ENCODE measurements at places on chromosomes 6 and 20.

- no peak for DNase-seq
Observed at GRCh38 chr6:37083243-37084138, 78.0 kb downstream of the FGD2 start.

- no peak for DNase-seq
Observed at GRCh38 chr6:168387911-168388310, 53.1 kb upstream of the SMOC2 start.

DNA sequence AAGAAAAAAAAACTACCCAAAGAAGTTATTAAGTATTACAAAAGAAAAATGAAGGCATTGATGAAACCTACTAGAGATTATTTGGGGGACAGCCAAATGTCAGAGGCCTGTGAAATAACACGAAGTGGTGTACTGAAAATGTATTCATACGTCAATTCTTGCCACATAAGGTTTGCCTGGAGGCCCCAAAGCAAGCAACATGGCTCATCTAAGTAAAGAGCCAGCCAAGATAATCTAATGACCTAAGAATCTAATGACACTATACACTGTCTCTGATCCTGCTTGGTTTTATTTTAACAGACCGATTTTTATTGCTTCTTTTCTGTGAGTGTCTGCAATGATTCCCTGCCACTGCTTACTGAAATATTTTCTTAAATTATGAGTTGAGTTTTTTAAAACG is 34.7 kb downstream of the FILIP1 start:
- no peak for DNase-seq

GRCh38 chr20:55540013-55540412 is 465.3 kb downstream of the CBLN4 start:
- no peak for DNase-seq

GRCh38 chr20:57881466-57882385 is 171.9 kb upstream of the PMEPA1 start:
- DNase-seq = no peak

- DNase-seq = no peak
Observed at GRCh38 chr6:145865595-145865994, 51.0 kb upstream of the FBXO30 start.

DNA sequence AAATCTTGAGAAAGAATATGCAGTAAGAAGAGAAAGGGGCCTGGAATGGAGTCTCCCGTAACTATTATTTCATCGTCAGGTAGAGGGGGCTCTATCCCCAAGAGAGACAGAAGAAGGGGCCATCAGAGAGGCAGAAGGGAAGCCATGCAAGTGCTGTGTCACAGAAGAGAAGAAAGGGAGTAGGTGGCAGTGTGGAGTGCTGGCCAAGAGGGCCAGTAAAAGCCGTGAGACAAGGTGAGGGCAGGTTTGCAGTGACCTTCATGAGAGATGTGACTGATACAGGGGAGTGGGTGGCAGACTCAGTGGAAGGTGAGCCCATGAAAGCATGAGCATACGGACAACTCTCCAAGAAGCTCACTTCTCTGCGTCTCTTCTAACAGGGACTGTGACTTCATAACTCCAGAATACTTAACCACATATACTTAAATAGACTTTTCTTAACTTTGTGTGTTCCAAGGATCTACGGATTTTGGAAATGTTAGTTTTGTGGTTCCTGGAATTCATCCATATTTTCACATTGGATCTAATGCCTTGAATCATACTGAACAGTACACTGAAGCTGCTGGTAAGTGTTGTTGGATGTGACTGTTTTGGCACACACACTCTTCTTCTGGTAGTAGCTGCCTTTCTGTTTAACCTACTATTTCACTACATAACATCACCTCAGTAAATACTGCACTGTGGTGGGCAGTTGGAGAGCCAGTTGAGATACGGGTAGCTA is 15.6 kb downstream of the PM20D2 start:
- DNase-seq = no peak

DNA sequence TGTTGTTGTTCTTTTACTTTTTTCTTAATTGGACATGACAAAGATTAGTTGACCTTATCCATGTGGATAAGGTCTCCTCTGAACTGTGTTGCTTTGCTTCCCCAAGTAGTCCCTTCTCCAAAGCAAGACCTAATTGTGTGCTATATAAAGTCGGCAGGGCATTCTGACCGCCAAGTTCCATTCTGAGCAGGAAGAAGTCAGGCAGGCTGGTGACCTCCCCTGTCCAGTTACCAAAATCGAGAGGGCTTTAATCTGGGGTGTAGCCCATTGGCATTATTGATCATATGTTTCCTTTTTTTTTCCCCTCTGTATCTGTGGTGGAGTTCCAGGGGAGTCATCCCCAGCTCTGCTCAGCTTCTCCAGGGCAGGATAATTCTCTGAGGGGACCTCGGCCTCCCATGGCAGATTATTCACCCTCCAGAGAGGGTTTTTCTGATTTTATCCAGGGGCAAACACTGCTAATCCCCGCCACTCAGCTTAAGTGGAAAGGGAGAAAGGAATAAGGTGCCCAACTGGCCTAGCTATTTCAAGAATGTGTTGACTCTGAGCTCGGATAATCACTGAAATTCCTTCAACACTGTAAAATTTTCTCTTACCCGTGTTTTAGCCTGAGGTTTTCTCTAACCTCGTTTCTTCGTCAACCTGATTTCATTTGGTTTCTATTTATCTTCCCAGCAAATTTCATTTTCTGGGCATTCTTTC is 71.8 kb upstream of the L3MBTL3 start:
- no peak for DNase-seq

GRCh38 chr6:154350293-154350692 is 6.3 kb downstream of the IPCEF1 start:
- DNase-seq = no peak

DNA sequence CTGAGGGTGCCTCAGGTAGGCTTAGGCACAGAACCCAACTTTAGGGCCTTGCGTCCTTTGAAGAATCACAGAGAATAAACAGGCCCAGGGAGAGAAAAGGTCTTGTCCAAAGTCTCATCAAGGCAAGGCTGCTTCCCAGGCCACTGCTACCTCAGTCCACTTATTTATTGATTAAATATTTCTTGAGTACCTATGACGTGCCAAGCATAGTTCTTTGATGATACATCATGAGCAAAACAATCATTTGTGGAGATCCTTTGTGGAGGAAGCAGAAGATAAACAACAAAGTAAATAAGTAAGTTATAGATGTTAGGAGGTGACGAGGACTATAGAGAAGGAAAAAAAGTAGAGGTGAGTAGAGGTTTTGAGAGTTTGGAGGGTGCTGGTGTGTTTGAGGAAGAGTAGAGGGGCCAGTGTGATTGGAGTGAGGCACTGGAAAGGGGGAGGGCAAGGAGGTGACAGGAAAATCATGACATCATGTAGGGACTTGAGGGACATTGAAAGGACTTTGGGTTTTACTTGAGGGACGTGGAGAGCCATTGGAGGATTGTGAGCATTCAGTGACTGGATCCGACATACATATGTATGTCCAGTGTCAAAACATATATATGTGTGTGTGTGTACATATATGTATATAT is 14.1 kb upstream of the CHMP4B start:
- no peak for DNase-seq

- no peak for DNase-seq
Observed at GRCh38 chr6:119848696-119849095, 499.1 kb upstream of the MAN1A1 start.

GRCh38 chr20:33925867-33926266 is 67.8 kb upstream of the RALY start:
- no peak for DNase-seq

- DNase-seq = no peak
Observed at GRCh38 chr6:110328259-110328658, 29.9 kb downstream of the METTL24 start.

GRCh38 chr6:43250992-43251373 is 7.7 kb downstream of the TTBK1 start:
- DNase-seq = no peak

DNA sequence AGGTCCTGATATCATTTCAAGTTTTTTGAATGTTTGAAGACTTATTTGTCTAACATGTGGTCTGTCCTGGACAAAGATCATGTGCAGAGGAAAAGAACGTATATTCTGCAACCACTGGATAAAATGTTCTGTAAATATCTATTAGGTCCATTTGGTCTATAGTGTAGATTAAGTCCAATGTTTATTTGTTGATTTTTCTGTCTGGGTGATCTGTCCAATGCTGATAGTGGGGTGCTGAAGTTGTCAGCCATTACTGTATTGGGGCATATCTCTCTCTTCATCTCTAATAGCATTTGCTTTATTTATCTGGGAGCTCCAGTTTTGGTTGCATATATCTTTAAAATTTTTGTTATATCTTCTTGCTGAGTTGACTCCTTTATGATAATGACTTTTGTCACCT is 258.4 kb upstream of the CITED2 start:
- DNase-seq = no peak

GRCh38 chr6:152121910-152122309 is 314.4 kb downstream of the ESR1 start:
- DNase-seq = no peak

GRCh38 chr6:51619042-51619799 is 468.2 kb downstream of the PKHD1 start:
- DNase-seq = no peak

- no peak for DNase-seq
Observed at GRCh38 chr6:91171754-91172462, 585.0 kb upstream of the MAP3K7 start.

DNA sequence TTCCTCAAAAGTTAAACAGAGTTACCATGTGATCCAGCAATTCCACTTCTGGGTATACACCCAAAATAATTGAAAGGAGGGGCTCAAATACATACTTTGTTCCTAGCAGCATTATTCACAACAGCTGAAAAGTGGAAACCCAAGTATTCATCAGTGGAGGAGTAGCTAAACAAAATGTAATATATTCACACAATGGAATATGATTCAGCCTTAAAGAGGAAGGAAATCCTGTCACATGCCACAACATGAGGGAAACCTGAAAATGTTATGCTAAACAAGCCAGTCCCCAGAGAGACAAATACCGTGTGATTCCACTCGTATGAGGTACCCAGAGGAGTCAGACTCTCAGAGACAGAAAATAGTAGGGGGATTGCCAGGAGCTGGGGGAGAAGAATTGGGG is 44.5 kb downstream of the PXDC1 start:
- no peak for DNase-seq

GRCh38 chr6:158916617-158917016 is 83.4 kb downstream of the RSPH3 start:
- no peak for DNase-seq

DNA sequence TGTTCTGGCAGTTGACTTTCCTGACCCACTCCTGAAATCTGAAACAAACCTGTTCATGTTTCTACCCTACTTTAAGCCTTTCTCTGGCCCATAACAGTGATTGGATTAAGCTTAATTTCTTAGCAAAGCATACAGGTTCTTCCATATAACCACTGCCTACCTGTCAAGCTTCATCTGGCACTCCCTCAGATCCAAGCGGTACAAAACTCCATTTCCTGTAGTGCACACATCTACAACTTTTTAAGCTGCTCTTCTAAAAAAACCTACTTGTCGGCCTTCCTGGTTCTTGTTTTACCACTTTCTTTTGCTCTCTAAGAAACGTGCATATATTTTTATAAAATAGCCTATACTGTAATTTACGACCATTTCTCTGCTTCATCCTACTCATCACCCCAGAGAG is 916 bp upstream of the PPP1R11 start:
- DNase-seq = no peak

DNA sequence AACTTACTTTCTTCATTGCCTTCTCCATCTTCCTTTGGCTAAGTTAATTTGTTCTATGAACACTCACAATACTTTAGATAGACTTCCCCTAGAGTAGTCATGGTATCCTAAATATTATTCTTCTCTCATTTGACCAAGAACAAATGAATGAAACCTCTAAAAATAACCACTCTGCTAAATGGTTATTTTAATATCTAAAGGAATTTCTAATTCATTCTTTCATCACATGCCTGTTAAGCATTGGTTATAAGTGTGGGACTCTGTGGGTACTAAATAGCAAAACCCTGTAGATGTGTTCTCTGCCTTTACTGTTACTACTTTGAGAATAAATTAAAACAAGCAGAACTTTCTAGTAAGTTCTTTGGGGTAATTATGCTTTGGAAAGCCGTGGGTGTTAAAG is 138.9 kb downstream of the EYA4 start:
- no peak for DNase-seq

DNA sequence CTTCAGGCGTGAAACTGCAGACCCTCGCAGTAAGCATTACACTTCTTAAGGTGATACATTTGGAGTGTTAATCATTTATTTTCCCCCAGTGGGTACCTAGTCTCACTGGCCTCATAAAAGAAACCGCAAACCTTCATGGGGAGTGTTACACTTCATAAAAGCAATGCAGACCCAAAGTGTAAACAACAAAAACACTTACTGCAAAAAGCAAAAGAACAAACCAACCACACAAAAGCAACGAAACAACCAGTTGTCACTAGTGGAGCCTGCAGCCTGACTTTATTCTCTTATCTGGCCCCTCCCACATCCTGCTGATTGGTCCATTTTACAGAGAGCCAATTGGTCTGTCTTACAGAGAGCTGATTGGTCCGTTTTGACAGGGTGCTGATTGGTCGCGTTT is 23.8 kb downstream of the LY86 start:
- DNase-seq = no peak

DNA sequence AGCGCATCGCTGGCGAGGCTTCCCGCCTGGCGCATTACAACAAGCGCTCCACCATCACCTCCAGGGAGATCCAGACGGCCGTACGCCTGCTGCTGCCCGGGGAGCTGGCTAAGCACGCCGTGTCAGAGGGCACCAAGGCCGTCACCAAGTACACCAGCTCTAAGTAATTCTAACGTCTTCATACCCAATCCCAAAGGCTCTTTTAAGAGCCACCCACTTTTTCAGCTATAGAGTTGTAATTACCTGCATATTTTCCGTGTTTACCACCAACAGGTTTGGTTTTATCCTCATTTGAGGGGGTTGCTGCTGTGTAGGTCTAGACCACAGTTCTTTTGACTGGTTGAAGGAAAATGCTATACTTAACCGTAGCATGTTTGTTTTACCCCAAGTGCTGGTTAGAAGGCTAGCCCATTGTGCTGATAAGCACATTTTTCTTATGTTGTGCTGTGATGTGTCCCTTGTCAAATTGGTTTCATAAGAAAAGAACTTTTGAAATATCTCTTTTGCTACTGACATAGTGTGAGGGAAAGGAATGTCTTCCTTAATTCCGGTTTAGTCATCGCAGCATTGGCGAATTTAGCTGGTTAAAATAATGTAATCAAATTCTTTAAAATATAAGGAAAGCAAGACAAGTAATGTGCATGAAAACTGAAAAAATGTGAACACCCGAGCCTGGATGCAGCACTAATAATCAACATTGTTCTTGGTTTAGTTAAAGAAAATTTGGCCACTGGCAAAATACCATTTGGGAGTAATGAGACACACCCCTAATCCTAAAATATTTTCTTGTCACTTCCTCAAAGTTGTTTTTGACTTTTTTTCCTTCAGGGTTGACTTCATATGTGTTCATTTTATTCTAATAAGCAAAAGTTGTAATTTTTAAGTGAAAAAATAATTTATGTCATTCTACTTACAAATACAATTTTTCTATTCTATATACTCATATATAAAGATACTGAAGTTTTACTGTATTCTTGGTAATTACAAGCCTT is 112.8 kb downstream of the HFE start:
- DNase-seq = no peak
